ENCODE measurements at places on chromosomes 6 and 20.

GRCh38 chr6:110756817-110757216 lies 58.5 kb downstream of the CDK19 start:
- DNase-seq, result no peak

DNA sequence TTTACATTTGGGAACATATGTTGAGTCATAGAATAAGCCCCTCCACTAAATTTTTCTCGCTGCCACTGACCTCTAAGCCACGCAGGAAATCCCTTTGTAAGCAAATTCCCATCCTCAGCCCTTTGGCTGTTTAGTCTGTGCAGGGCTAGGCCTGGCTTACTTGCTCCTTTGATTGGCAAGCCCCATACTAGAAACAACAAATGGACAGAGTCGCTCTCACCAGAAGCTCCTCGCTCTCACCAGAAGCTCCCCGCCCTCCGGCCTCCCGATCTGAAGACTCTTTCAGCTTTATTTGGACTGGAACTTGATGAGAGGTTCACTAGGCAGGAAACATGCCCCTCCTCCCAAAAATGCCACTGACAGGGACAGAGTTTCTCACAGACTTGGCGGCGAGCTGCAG lies 149.2 kb upstream of the EXOC2 start:
- DNase-seq, result no peak

DNA sequence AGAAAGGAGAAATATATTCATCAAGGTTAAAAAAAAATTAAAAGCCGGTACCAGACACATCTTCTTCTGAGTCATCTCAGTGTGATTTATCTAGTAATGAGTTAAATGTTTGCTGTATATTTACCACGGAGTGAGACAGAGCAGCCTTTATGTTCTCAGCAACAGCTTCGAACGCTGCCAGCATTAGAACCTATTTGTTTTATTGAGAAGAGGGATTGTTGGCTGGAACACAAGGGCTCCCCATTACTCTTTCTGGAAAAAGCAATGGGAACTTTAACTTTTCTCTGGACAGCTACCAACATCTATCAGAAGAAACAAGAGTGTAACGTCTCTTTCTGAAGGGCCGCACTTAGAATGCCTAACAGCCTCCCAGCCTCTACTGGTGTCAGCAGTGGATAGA lies 105.3 kb upstream of the TAB2 start:
- DNase-seq, result no peak

DNA sequence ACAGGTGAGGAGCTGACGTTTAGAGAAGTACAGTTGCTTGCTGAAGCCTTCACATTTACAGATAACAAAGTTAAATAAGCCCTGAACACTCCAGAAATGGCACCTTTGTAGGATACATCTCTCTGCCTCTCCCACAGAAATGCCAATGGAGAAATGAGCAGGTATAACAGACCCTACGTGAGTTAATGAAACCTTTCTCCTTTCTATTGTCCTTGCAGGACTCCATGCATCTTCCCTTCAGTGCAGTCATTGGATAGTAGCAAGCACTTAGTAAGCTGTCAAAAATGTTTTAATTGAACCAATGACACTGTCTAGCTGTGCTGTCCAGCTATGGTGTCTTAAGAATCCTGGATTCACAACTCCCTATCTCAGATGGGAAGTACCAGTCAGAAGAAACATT lies 8.1 kb upstream of the RRBP1 start:
- DNase-seq, result no peak

- DNase-seq, result no peak
Measured at GRCh38 chr20:23794841-23795240, 31.7 kb downstream of the CST2 start.

DNA sequence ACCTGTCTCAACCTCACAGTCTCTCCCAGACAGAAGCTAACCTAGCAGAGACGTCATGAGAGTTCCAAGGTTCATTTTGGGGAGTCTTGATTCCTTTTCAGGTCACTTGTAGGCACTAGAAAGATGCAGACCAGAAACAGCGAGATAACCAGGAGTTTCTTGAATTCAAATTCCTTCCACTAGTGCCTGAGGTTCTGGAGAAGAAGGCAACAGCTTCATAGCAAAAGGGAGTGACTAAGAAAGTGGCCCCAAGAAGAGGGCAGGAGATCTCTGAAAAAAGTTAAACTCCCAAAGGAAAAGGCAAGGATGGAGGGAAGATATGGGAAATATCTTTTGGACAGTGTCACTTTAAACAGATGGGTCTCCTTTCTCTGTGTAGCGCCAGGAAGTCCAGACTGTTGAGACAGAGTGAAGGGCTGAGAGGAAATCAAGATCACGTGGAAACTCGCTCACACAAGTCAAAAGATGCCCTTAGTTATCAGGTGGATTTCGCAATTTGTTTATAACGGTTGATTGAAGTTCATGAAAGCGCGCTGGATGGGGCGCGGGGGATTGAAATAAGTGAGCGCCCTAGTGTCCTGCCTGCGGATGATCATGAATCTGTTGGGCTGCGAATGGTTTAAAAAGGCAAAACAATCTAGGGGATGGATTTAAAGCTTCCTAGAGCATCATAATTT lies 4.8 kb upstream of the PRSS16 start:
- DNase-seq, result no peak

DNA sequence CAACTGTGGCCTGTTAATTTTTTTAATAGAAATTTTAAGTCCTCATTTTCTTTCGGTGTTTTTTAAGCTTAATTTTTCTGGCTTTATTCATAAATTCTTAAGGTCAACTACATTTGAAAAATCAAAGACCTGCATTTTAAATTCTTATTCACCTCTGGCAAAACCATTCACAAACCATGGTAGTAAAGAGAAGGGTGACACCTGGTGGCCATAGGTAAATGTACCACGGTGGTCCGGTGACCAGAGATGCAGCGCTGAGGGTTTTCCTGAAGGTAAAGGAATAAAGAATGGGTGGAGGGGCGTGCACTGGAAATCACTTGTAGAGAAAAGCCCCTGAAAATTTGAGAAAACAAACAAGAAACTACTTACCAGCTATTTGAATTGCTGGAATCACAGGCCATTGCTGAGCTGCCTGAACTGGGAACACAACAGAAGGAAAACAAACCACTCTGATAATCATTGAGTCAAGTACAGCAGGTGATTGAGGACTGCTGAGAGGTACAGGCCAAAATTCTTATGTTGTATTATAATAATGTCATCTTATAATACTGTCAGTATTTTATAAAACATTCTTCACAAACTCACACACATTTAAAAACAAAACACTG lies 10.1 kb downstream of the HFE start:
- peak; percentile 30 for DNase-seq

- DNase-seq, result no peak
Measured at GRCh38 chr20:50415021-50415515, 95.1 kb upstream of the PTPN1 start.

- DNase-seq, result no peak
Measured at GRCh38 chr6:35622283-35622682, 66.4 kb downstream of the FKBP5 start.

GRCh38 chr20:6705926-6706548 lies 61.4 kb upstream of the BMP2 start:
- DNase-seq, result no peak

GRCh38 chr20:25046736-25047666 lies 10.9 kb downstream of the ACSS1 start:
- DNase-seq, result no peak

GRCh38 chr6:163897669-163898068 lies 483.2 kb downstream of the QKI start:
- DNase-seq, result no peak

DNA sequence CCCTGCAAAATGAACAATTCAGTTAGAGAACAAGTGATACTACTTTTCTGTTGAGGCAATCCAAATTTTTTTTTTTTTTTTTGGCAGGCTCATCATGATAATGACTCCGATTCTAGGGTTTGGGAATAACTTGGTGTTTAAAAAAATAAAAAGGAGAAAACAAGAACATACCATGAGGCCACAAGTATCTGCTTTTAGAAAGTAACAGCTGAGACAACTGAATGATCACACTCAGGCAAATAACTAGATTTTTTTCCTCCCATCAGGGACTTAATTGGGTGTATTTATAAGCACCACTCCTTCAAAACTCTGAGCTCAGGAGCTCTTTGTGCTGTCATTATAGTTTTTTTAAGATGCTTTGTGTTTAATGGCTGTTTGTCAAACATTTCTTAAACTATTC lies 29.6 kb downstream of the PAK5 start:
- no peak for DNase-seq

Data from stimulated activated CD8-positive, alpha-beta memory T cell treated with anti-CD3 and anti-CD28 coated beads, Interleukin-7, amount 100 ng/mL, for 1 hour (primary cell).